ENCODE measurements at places on chromosomes 5 and 9. TPM values are rescaled to one million over a fixed set of nuclear protein-coding genes. Genes with fewer than 3 reads are reported as not detected.

DNA sequence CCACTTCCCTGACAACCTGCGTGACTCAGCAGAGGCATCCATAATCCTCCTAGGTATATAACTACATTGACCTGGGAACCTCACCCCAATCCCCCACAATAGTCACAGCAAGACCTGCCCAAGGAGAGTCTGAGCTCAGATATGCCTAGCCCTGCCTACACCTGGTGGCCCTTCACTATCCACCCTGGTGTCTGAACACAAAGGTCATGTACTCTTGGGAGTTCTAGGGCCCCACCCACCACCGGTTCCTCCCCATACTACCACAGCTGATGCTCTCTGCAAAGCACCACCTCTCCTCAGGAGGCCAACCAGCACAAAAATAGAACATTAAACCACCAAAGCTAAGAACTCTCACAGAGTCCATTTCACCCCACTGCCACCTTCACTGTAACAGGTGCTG lies 34.8 kb upstream of the CARTPT start:
- H3K27me3 ChIP-seq, result peaks cover 12% of the 10 kb centered on the region
- no peak for DNase-seq
- no peaks in the 10 kb centered on the region for H3K36me3 ChIP-seq
- H3K27ac ChIP-seq, result no peak overlapping the region
- no peak overlapping the region for H3K4me3 ChIP-seq

DNA sequence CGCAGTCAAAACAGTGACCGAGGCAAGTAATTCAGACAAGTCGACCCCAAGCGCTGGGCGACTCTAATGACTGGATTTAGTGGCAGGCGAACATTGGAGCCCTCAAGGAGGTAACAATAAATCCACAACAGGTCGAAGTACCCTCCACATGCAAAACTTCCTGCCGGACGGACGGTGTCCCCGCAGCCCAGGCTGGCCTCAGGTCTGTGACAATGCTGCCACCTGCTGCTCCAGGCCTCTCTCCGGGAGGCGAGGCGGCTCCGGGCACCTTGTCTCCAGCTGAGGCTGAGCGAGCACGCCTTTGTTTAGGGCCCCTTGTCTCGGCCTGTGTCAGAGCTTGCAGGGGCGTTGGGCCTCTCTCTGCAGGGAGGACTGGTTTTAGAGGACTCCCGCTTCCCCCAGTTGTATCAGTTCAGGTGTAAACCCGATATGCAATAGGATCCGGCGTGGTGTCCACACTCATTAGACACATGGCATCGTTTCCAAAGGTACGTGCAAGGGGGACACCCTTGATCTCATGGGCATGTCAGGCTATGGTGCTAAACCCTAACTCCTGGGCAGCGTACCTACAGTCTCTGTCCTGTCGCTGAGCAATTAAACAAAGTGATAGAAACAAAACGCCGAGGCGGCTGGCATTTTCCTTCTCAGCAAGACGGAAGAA lies 628.0 kb upstream of the ADAMTS16 start:
- no peaks in the 10 kb centered on the region for H3K36me3 ChIP-seq
- no peak overlapping the region for H3K27ac ChIP-seq
- no peaks in the 10 kb centered on the region for H3K27me3 ChIP-seq

GRCh38 chr5:179327021-179327735 lies 18.1 kb downstream of the ADAMTS2 start:
- H3K4me3 ChIP-seq, result no peak overlapping the region
- H3K27ac ChIP-seq, result no peak overlapping the region
- peak; percentile 44 for DNase-seq
- H3K4me1 ChIP-seq, result no peaks in the 10 kb centered on the region

- no peak overlapping the region for H3K4me3 ChIP-seq
- no peak for DNase-seq
- no peak overlapping the region for H3K27ac ChIP-seq
- peaks cover 6% of the 10 kb centered on the region for H3K36me3 ChIP-seq
- no peaks in the 10 kb centered on the region for H3K4me1 ChIP-seq
Observed at GRCh38 chr5:80205846-80206245, 50.0 kb downstream of the SERINC5 start.

Gene HMMR
- total RNA-seq, result 10.4 TPM

Gene PCDHGA12
- 4.3 TPM for total RNA-seq

Gene MIER3
- 12.8 TPM for total RNA-seq

Measured in spleen (tissue), 13 donors.